ENCODE measurements at places on chromosomes 4 and X.

DNA sequence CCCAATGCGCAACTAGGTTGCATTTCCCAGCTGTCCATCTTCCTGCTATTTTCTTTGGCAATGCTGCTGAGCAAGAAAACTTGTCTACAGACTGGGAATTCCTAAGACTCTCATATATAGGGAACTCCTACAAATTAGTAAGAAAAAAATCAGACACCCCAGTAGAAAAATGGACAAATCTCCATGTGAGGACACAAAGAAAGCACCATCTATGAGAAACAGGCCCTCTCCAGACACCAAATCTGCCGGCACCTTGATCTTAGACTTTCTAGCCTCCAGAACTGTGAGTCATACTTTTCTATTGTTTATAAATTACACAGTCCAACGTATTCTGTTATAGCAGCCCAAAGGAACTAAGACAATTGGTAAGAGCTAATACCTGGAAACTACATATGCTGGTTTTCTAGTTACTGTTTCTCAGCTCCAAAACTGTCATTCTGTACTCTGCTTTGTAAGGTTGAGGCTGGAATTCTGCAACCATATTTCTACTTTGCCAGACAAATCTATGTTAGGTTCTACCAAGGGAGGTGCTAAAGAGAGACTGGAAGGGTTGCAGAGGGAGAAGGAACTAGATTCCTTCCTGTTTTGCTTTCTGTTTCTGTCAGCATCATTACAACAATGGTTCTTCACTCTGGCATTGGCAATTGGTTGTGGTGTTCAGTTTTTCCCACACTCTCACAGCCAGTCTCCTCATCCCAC, 35.7 kb upstream of the FAM241A start:
- DNase-seq: peak; percentile 24

GRCh38 chr4:94803181-94803580, 45.4 kb downstream of the BMPR1B start:
- DNase-seq: peak; percentile 4

DNA sequence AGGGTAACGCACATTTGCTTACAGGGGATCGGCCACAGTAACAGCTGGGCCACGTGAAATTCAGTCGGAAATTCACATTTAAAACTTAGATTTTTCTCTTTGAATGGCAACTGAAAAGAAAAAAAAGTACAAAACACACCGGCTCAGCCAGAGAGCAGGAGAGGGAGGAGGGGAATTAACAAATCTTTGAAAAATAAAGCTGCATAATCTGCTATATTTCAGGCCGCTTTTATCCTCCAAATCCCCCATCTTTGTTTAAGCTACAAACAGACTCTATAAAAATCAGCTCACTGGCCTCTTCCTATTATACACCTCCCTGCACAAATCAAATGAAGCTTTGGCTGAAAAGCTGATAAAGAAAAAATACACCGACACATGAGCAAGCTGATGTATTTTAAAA, 169.1 kb downstream of the LDB2 start:
- no peak for DNase-seq

GRCh38 chr4:121938282-121939092, 13.4 kb downstream of the TRPC3 start:
- DNase-seq: no peak

GRCh38 chr4:113955948-113956347, 23.5 kb downstream of the ARSJ start:
- DNase-seq: no peak

GRCh38 chr4:139896091-139896604, 230.5 kb downstream of the MGST2 start:
- no peak for DNase-seq

- DNase-seq: no peak
Measured at GRCh38 chrX:63400340-63400739, 49.2 kb upstream of the SPIN4 start.

DNA sequence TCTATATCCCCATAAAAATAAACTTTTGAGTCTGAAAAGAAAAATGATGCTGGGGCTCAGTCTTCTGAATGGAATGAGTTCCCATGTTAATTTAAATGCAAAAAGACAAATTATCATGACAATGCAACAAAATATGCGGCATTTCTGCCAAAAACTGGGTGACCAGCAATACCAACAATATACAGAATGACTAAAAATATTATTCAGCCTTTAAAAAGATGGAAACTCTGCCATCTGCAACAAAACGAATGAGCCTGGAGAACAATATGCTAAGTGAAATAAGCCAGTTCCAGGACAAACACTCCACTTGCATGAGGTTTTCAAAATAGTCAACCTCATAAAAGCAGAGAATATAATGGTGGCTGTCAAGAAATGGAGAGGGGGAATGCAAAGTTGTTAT, 558.5 kb downstream of the IL15 start:
- no peak for DNase-seq

All from RPMI7951 (cell line).